Large intestine (tissue), 12 donors: ENCODE measurements at places on chromosomes 6 and 20.

GRCh38 chr6:11772109-11772825 lies 6.3 kb downstream of the ADTRP start:
- no peak for DNase-seq

GRCh38 chr6:35777356-35778102 lies 1.1 kb downstream of the CLPSL2 start:
- no peak for DNase-seq

- no peak for DNase-seq
These were observed 123.5 kb upstream of the LAMA2 start for GRCh38 chr6:128759447-128759846.

DNA sequence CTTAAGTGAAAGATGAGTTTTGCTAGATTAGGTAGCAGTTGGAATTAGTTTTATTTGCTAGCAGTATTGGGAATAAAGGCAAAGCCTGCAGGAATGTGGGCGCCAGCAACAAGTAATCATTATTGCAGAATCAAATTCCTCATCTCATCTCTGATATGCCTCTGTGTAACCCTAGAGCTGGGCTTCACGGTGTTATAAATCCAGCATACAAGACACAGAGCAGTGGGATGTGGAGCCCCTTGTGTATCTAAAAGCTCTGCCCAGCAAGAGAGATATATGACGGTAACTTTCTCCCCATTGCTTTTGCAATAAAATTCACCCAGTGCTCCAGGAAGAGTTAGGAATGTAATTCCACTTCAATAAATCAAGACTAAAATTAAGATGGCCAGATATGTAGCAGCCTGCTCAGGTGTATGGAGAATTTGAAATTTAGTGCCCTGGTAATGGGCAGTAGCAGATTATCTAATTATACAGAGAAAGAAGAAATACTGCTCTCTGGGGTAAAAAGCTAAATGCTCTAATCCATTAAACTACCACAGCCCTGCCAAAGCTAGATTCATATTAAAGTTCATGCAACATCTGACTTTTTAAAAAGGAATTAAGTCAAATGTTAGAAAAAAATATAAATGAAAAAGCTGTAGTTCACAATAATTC lies 5.6 kb upstream of the BLOC1S5 start:
- no peak for DNase-seq

GRCh38 chr20:4880051-4880450 lies 121.3 kb downstream of the SLC23A2 start:
- no peak for DNase-seq

DNA sequence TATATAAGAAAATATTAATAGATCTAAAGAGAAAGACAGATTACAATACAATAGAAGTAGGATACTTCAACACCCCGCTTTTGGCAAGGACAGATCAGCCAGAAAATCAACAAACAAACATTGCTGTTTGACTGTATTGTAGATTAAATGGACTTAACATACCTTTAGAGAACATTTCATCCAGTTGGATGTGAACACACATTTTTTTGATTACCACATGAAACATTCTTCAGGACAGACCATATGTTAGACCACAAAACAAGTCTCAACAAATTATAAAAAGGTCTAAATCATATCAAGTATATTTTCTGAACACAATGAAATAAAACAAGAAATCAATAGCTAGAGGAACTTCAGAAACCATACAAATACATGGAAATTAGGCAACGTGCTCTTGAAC lies 148.2 kb downstream of the TRMT11 start:
- no peak for DNase-seq

GRCh38 chr6:11538052-11538818 lies 686 bp downstream of the TMEM170B start:
- peak; percentile 48 for DNase-seq

- no peak for DNase-seq
These were observed 443.0 kb downstream of the PKHD1 start for GRCh38 chr6:51644426-51644825.

DNA sequence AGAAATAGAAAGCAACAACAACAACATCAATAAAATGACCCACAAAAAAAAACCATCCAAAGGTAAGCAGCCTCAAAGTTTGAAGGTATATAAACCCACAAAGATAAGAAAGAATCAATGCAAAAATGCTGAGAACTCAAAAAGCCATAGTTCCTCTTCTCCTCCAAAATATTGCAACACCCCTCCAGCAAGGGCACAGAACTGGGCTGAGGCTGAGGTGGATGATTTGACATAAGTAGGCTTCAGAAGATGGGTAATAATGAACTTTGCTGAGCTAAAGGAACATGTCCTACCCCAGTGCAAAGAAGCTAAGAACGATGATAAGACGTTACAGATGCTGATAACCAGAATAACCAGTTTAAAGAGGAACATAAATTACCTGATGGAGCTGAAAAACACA lies 188.8 kb upstream of the BTBD3 start:
- no peak for DNase-seq

DNA sequence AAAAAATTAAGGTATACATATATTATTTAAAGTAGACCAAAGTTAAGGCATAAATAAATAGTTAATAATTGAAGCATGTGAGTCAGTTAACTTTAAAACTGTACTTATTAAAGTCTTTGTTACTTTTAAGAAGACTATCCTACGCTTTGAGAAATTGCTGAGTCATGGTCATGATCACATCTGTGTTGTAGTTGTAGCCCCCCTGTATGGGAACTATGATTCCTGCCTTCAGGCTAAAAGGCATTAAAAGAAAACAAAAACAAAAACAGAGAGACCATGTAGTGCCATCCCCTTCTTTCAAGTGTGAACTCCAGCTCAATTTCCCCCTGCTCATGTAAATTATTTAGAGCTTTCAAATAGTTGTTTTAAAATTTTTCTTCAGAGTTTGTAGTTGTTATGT lies 123.4 kb downstream of the FLRT3 start:
- DNase-seq, result no peak

- no peak for DNase-seq
These were observed 125.6 kb downstream of the EYA2 start for GRCh38 chr20:47020231-47020630.

DNA sequence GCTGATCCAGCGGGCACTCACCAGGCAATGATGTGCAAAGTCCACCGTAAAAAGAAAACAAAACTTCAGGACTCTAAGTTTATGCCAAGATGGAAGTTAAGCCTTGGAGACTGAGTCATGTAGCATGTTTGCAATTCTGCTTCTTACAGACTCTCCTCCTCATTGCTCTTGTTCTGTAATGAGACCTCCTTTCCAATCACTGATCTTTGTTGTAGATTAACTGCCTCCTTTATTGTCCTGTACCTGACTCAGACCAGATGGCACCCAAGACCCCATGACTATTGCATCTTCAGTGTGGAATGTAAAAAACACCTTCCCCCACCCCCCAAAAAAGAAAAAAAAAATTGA lies 11.2 kb downstream of the NEU1 start:
- no peak for DNase-seq

DNA sequence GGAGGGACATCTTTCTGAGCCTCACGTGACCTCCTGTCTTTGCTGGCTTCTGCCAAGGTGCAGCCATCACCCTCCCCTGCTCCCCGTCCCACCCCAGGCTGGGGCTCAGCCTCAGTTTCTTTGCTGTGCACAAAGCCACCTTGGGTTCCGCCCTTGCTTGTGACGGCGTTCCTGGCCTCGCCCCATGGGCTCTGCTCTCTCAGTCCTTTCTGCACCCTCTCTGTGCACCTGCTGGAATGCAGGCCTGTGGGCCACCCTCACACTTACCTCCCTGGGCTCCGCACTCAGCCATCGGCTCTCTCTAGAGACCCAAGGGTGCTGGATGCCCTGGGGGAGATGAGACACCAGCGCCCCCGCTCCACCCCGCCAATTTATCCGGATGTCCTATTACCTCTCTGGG lies 28.3 kb downstream of the BANF2 start:
- no peak for DNase-seq

DNA sequence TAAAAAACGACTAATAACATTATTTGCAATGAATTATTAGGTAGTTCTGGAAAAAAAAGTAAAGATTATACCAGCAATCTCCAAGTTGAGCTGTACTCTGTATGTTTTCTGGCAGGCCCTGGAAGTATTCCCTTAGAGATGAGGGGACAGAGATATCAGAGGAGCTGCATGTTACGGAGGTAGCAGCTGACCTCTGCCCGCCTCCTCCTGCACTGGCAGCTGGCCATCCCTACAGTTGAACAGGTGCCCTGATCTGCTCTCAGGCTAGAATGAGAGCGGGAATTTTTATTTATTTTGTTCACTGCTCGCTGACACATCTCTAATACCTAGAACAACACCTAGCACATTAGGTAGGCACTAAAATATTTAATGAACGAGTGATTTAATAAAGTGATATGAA lies 23.1 kb downstream of the FBXL4 start:
- DNase-seq, result no peak

- no peak for DNase-seq
These were observed 170.8 kb downstream of the CDH4 start for GRCh38 chr20:61422636-61423425.

DNA sequence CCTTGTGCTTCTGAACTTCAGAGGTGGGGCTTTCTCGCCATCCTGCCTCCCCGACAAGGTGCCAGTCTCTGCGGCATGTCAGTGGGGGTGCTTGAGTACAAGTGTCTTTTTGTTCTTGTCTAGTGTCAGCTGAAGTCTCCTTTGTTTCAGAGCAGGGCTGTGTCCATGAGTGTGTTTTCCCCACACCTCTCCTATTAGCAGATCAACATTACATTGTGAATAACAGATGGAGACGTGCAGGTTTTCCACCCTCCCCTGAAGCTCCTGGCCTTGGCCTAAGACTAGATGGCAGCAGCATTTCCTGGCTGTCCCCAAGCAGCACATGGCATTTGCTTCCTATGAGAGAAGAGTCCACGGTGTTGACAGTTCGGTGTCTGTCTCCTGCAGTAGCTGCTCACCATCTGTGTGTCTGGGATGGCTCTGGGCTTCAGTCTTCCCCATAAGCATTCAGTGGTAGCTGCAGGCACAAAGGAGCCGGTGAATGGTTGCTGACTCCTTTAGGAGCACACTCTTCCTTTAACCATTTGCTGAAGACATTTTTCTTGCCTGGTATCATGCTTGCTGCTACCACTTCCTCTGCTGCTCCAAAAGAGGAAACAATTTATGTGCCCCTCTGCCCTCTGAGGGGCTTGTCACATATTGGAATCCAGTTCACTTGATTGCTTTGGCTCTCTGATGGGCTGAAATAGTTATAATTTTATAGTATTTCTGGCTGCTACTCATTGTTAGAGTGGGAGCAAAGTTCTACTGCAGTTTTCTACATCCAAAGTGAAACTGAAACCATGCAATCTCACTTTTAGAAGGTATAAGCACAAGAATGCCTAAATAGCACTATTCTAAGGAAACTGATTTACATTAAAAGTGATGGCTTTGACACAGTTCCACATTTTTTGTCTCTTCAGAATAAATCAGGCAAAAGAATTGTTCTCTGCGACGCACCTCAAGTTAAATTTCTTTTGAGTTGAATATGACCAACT lies 913.0 kb downstream of the C6orf118 start:
- DNase-seq, result no peak

DNA sequence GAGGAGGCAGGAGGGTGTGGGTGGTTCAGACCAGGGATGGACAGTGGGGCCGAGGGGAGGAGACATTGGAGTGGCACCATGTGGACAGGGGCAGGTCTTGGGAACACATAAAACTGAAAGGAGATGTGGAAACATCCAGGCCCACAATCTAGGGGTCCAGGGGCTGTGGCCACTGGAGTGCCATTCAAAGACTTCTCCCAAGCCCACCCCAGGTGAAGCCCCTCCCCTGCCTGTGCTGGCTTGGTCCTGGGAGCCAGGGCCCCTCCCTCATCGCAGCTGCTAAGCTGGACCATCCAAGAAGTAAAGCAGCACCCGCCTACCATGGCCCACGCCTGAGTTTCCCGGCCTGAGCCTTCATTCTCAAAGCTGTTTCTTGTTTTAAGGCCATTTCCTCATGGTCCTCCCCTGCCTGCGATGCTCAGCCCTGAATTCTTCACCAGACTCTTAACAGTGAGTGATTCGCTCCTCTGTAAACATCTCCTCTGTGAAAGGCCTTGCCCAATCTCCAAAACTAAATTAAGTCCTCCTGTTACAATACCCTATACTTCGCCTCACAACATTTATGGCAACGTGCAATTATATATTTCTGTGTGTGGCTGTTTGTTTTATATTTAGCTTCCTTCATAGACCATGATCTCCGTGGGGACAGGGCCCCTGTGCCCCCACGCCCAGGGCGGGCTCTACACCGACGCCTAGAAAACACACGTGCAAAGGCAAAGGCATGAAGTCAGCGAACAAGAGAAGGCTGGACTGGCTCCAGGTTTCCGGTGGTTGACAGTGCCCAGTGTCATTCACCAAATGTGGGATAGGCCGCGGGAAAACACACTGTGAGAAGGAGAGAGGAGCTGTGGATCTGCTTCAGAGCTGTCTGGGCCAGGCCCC lies 267.8 kb downstream of the ERMARD start:
- DNase-seq, result no peak

DNA sequence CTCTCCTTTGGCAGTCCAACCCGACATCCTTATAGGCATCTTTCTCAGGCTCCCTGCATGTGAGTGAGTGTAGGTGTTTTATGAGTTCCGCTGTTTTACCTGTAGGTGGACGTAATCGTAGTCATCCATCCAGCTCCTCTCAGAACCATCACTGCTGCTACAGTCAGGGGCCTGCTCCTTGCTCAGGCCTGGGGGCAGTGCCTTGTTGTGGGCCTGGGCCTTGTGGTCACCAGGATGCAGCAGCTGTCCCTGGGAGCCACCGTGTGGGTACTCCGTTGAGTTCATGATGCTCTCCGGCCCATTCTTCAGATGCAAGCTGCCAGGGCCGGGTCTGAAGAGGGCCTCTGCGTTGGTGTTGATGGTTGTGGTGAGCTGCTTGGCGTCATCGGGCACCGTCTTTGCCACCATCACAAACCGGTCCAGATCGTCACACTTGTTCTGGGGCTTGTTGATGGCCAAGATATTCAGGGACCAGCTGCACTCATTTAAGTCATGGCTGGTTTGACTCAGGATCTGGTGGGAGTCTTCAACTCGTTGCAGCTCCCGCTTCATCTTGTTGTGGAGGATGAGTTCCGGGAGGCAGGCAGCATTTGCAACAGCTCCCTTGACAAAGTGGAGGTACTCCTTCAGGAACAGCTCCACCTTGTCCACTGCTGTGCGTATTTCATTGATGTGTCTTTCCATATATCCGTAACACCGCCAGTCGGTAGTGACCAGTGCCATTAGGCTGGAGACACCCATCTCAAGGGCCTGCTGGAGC lies 42.4 kb downstream of the NEDD9 start:
- no peak for DNase-seq

DNA sequence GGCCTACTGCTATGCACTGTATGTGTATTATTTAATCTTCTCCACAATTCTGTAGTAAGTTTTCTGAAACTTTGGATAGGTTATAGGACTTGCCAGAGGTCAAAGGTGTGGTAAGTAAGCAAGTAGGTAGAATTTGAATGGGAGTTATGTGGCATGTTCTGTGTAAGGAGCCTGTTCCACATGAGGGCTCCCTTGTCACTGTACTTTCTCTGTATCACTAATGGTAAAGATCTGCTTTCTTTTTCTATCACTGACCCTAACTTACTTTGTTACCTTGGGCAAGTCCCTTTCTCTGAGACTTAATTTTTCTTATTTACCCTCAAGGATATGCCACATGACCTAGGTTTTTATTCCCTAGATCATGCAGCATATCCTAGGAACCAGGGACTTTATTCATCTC lies 50.3 kb downstream of the EIF2S2 start:
- no peak for DNase-seq

- DNase-seq, result no peak
These were observed 602.9 kb upstream of the ARID1B start for GRCh38 chr6:156174031-156174890.
